ENCODE measurements at places on chromosomes 11 and 22.

- no peak for DNase-seq
Observed at GRCh38 chr11:121012091-121012490, 11.8 kb upstream of the TBCEL start.

DNA sequence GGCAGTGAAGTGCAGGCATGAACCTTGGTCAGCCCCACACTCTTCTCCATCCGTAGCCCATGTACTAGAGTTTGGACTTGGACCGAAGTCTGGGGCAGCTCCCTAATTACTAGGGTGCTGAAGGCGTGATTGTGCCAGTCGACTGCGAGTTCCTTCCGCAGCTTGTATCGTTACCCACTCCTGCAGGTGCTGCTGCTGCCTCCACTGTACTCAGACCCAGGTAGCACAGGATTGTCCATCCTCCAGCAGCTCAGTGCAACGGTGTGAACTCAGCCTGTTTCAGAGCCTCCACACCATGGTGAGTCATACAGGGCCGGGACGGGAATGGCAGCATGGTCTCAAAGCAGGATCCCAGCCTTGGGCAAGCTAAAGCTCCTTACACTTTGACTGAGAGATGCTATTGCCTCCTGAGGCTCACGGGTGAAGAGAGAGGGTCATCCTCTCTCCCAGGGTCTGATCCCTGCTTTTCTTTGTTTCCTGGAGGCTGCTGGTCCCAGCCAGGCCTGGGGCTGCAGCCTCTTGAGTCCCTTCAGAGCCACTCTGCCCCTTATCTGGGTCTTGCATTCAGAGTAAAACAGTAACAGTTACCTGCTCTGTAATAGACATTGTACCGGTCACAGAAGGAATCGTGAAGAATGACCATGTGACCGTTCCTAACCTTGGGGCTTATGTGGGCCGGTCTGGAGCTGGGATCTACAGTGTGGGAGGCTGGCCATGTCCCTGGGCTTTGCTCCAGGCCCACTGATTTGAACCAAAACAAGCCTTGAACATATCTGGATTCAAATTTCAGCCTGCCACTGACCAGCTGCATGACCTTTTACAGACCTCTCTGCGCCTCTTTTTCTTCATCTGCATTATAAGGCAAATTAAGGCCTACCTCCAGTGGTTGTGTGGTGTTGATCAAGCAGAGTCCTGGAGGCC lies 1.7 kb downstream of the TKFC start:
- DNase-seq, result no peak

GRCh38 chr11:115869780-115870431 lies 365.7 kb upstream of the CADM1 start:
- DNase-seq, result no peak

- DNase-seq, result no peak
Observed at GRCh38 chr22:20013382-20013871, 3.2 kb downstream of the ARVCF start.

GRCh38 chr22:46006379-46007002 lies 29.5 kb upstream of the WNT7B start:
- peak; percentile 63 for DNase-seq

GRCh38 chr22:29475550-29475949 lies 4.5 kb upstream of the NEFH start:
- DNase-seq, result no peak

DNA sequence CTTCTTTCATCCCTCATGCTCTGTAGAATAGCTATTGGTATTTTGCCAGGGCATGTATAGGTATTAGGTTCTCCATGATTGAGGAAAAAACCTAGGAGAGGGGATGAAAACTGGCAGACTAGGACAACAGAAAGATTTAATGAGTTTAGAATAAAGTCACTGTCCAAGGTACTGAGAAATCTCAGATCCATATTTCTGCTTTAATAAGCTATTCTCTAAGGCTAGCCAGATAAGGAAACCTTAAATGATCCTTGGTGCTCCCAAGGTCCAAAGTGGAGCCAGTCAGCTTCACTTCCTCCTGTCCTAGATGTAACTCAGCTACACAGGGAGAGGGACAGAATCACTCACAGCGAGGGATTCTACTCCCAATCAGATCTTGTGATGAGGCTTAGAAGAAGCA lies 13.7 kb upstream of the CSNK2A3 start:
- DNase-seq, result no peak

GRCh38 chr11:128022007-128022368 lies 565.4 kb downstream of the ETS1 start:
- no peak for DNase-seq

GRCh38 chr11:62171261-62171723 lies 18.7 kb upstream of the SCGB1D1 start:
- DNase-seq, result no peak

GRCh38 chr22:28833276-28833923 lies 33.0 kb upstream of the XBP1 start:
- DNase-seq, result no peak

- DNase-seq, result no peak
Observed at GRCh38 chr11:72446929-72447769, 12.8 kb upstream of the CLPB start.

DNA sequence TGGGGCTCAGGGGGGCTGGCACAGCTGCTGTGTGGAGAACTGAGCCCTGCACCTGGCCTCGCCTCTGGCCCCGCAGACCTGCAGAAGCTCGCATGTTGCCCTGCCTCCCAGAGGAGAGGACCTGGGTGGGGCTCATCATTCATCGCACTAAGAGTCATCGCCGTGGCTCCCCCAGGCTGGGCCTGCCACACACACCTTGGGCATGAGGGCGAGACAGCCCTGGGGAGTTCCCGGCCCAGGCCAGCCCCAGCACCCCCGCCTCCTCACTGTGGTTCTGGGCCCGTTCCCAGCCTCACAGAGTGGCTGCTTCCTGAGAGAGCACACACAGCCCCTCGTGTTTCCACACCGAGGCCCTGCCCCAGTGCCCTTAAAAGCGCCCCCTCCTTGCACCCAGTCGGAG lies 694.6 kb downstream of the TBC1D22A start:
- no peak for DNase-seq

DNA sequence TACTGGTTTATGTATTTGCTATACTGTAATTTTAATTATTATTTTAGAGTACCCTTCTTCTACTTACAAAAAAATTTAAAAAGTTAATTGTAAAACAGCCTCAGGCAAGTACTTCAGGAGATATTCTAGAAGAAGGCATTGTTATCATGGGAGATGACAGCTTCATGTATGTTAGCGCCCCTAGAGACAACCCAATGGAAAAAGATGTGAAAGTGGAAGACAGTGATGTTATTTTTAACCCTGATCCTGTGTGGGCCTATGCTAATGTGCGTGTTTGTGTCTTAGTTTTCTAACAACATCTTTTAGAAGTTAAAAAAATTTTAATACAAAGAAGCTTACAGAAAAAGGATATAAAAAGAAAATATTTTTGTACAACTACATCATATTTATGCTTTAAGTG lies 205.0 kb downstream of the FAM76B start:
- no peak for DNase-seq

GRCh38 chr11:10751581-10751940 lies 515 bp downstream of the CTR9 start:
- no peak for DNase-seq

DNA sequence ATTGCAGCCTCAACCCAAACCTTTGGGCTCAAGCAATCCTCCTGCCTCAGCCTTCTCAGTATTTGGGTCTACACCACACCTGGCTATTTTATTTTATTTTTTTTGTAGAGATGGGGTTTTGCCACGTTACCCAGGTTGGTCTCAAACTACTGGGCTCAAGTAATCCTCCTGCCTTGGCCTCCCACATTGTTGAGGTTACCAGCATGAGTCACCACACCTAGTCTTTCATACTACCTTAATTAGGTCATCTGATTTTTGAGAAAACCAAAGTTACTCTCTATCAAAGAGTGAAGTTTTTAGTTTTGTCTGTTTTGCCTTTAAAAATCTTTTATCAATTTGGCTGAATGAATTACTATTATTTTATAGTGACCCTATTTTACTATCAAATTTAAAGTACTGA lies 335.6 kb upstream of the LRRC4C start:
- no peak for DNase-seq

- no peak for DNase-seq
Observed at GRCh38 chr11:119854521-119854920, 125.5 kb upstream of the NECTIN1 start.

DNA sequence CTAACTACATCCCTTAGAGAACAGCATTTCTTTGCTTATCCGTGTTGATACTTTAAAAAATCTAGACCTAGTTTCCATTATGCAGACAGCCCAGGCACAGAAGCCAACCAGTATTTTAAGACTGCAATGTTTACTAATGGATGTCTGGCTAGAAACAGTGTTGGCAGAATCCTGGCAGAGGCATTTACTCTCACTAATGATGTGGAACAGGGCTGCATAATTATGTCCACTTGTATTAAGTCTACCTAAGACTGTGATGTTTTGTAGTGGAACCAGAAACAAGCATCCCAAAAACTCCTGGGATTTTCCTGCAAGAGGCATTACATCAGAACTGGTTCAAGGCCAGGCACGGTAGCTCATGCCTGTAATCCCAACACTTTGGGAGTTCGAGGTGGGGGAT lies 50.2 kb upstream of the PICALM start:
- DNase-seq, result no peak

DNA sequence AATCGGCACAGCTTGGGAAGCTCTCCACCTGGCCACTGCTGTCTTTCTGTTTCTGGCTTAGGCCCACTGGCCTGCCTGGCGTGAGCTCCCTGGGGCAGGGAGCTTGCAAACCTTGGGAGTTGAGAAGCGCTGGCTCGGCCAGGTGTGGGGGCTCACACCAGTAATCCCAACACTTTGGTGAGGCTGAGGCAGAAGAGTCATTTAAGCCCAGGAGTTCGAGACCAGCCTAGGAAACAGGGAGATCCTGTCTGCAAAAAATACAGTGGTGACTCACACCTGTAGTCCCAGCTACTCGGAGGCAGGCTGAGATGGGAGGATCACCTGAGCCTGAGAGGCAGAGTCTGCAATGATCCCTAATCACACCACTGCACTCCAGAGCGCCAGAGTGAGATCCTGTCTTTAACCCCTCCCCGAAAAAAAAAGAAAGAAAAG lies 4.0 kb downstream of the AP5B1 start:
- DNase-seq, result no peak

GRCh38 chr11:102589047-102589459 lies 36.1 kb downstream of the MMP20 start:
- no peak for DNase-seq

GRCh38 chr11:65506772-65507505 lies 8.1 kb downstream of the MALAT1 start:
- no peak for DNase-seq

GRCh38 chr11:15903246-15903645 lies 453.1 kb downstream of the SOX6 start:
- no peak for DNase-seq

DNA sequence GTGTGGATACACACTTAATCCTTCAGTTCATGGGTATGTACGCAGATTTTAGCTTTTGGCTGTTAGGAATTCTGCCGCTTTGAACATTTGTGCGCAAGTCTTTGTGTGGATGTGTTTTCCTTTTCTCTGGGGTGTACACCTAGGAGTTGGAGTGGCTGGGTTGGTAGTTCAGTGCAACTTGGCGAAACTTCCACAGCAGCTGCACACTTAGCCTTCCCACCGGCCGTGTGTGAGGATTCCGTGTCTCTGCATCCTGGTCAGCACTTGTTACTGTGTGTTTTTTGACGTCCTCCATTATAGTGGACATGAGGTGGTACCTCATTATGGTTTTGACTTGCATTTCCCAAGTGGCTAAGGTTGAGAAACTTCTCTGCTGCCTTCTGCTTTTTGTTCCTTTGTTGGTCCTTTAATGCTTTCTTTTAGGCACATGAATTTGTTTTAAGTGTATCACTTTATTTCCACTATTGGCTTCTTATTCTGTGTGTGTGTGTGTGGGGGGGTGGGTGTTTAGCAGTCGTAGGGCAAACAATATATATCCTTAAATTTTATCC lies 72.1 kb upstream of the SLC25A18 start:
- no peak for DNase-seq

GRCh38 chr22:20648306-20648903 lies 125.5 kb upstream of the SERPIND1 start:
- DNase-seq, result no peak

DNA sequence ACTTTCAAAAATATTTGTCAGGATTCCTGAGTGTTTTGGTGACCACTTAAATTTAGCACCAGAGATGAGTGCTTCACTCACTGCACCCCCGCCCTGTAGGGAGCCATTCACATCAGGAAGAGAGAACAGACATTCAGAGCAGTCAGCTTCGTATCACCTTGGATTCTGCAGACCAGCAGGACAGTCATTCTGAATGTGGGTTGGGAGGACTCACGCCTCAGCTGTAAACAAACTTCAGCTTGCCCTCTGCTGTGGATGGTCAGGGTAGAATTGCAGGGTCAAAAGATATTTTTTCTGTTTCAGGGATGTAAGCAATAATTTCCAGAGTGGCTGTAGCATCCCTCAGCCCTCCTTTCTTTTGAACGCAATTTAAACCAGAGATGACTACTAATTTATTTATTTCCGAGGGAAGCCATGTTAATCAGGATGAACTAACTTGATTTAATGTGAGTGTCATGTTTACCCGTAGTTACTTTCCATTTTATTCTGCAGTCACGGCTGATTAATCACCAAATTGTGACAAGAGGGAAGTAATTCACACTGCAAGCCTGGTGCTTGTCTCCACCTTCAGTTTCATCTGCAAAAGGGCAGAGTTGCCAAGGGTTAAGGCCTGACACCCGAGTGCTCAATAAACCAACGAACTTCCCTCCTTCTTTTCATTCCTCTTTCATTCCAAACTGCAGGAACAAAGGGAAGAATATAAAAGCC lies 174.2 kb upstream of the DDI1 start:
- no peak for DNase-seq
